ENCODE measurements at places on chromosomes 11 and 22.

- peak; percentile 18 for DNase-seq
These were observed 21.7 kb upstream of the TNRC6B start for GRCh38 chr22:40156001-40156516.

DNA sequence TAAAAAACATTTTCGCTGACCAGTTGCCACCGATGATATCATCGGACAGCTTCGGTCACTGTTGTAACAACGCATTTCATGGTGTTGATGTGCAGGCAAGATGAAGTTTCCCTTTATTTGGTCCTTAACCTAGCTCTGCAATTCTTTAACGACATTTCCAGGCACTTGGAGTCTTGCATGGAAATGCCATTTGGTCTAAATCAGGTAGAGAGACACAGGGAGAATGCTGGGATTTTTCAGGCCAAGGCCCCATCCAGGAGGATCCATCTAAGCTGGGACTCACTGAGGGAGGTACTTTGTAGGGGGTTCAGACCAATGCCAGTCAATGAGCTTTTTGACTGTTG, 121.5 kb upstream of the RCN1 start:
- DNase-seq, result no peak

DNA sequence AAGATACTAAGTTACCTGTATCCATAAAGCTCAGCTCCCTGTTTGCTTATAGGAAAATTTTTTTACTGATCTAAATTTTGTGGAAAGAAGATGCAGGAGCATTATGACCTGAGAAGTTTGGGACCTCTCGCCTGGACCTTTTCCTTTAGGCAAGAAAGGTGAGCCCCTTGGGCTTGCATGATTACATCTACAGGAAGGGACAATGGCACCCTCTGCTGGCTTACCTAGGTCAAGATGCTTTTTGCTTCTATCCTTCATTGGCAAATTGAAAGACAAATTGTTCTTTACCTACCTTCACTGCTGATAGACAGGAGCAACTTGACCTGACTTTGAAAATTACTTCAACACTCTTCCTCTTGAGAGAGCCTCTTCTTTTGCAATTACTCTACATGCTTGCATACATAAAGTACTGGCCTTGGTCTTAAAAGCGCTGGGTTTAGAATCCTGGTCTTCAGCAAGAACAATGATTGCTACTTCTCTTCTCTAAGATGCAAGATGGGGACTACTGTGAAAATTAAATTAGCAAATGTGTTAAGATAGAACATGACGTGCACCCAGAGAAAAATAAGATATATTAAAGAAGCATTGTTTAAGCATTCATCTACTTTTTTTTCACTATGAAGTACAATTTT, 147.2 kb downstream of the TRPC6 start:
- peak; percentile 97 for DNase-seq

GRCh38 chr11:59728913-59729312, 15.3 kb upstream of the OR10V1 start:
- no peak for DNase-seq

DNA sequence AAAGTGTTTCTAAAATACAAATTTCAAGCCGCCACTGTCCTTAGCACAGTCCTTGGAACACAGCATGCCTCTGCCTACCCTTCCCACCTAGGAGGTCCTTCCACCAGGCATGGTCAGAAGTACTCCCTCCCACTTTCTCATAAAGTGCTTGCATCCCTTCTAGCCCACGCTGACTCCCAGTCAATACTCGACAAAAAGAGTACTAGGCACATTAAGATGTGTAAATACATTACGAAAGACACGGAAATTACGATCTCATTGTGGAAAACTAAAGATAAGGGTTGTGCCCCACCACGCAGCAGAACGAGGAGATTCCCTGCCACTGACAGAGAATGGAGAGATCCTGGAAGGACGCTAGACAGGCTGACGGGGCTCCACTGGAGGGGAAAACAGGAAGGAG, 13.5 kb downstream of the CHKA start:
- DNase-seq, result no peak

- DNase-seq, result peak; percentile 59
These were observed 23.2 kb downstream of the CAPN1 start for GRCh38 chr11:65204646-65205601.

- no peak for DNase-seq
These were observed 1219.6 kb downstream of the BRD1 start for GRCh38 chr22:48607901-48608662.

DNA sequence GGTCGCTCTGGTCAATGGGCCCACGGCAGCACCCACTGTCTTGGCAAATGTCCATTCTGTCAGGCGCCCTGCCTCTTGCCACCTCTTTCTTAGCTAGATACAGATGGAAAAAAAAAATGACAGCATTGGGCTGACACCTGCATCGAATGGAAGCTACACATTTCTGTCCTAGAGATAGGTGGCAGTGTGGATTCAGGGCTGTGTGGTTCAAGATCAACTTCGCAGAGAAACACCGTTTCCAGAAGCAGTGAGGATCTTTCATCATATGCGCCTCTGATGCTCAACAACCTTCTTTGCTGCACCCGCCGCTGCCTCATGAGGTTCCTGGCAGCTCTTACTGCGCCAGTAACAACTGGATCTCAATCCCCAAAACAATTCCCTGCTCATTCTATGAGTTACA, 236.3 kb downstream of the KIRREL3 start:
- DNase-seq, result no peak

- no peak for DNase-seq
These were observed 39.2 kb upstream of the DMC1 start for GRCh38 chr22:38608992-38609750.

DNA sequence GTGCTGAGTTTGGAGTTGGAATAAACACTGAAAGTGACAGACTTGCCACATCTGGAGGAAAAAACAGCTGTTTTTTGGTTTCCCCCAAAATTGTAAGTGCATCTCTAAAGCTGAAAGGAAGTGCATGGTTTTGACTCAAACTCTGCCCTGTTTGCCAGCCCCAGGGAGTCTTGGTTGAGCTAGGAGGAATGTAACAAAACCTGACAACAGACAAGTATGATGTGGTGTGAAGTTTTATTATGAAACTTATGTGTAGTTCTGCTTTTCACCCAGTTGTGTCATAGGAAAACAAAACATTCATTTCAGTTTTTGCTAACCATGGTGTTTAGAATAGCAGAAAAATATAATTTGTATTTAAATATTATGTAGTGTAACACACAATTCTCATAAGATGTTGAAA, 31.7 kb upstream of the PDE3B start:
- no peak for DNase-seq

DNA sequence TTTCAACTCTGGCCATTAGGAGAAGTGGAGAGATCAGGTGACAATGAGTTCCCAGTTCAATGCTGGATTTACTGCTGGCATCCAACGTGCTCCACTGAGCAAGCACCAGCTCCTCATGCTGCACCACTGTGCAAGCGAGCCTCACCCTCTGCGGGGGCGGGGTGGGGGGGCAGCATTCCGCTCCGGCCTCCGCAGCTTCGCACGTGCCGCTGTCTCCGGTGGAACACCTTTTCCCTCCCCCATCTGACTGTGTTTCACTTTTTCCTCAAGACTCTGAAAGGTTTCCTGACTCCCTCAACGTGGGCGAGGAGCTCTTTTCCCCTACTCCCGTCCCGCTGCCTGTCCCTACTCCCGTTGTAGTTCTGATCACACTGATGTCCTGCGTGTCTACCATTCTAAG, 835 bp upstream of the RHOD start:
- DNase-seq, result peak; percentile 65

DNA sequence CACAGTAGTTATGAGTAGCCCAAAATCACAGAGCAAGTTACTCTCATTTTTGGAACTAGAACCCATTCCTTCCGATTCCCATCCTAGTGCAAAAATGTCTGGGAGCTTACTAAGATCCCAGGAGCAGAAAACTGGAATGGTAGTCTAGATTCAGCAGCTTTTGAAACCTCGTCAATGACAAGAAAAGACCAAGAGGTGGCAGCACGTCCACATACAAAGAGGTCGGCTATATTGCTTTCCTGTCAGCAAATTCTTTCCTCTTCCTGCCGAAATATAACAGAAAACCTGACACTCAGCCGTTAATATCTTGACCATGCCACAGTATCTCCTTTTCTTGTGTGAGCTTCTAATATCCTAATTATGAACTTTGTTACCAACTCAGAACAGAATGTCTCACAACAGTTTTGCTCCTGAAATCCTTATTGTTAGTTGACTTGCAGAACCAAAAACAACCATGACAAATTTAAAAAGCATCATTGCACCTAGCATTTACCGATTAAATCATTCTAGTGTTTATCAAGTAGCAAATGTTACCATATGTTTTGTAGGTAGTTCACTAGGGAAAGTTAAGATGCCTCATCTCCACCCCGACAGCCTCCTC, 92.8 kb upstream of the OR9G4 start:
- peak; percentile 83 for DNase-seq

DNA sequence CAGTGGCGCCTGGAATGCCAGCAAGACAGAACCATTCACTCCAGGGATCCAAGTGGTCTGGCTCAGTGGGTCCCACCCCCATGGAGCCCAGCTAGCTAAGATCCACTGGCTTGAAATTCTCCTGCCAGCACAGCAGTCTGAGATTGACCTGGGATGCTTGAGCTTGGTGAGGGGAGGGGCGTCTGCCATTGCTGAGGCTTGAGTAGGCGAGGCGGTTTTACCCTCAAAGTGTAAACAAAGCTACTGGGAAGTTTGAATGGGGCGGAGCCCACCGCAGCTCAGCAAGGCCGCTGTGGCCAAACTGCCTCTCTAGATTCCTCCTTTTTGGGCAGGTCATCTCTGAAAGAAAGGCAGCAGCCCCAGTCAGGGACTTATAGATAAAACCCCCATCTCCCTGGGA, 125.7 kb upstream of the DDI1 start:
- no peak for DNase-seq

- no peak for DNase-seq
These were observed 30.1 kb upstream of the OAF start for GRCh38 chr11:120180551-120181232.

DNA sequence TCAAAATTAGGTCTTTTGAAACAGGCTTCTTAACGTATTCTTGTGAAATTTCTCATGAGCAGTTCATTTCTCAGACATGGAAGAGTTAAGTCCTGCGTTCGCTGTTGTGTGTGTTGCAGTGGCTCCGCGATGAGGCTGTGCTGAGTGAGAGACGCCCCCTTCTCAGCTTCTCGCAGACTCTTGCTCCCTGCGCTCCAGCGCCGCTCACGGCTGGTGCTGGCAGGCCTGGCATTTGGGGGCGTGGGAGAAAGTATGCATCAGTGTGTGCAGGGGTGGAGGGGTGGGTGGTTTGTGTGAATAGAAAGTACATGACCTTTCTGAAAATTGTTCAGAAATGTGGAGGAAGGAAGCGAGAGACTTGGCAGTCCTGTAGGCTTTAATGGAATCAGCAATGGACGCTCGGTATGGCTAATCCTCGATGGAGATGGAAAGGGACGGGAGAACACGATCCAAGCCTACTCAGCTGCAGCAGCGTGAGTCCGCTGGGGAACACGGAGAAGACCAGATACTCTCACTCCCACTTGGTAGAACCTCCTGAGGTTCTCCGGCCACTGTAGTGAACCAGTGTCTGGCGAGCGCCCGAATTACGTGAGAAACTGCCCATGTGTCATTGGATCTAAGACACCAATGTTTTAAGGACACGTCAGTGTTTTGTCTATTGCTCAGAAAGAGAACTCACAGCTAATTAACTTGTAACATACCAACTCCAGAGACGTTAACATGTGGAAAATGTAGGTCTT, 5.9 kb downstream of the TAB1 start:
- no peak for DNase-seq

GRCh38 chr11:94946812-94947211, 26.5 kb downstream of the CWC15 start:
- no peak for DNase-seq
